ENCODE measurements at places on chromosomes 6 and 20. TPM values are rescaled to one million over a fixed set of nuclear protein-coding genes. Genes with fewer than 3 reads are reported as not detected.

DNA sequence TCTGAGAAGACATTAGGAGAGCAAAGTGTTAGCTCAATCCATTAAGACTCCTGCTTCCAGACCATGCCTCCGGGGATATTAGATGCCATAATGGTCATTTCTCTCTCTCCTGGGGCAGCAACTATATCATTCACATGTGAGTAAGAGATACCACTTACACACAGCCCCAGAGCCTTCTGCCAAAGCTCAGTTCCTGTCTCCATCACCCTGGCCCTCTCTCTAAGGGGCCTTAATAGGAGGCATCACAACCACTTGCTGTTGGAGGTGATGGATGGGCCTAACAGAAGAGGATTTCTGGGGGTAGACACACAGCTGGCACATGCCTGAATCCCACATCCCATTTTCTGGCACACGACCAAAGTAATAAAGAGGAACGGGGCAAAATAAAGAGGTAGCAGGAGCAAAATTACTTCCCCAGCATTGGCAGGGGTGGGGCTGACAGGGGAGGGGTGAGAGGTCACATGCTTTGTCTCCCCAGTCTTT, 34.0 kb upstream of the VSTM2L start:
- no peak for DNase-seq

GTSF1L gene
- not detected for total RNA-seq

EPB41L2 gene
- total RNA-seq = 208 TPM

GZF1 gene
- 17.2 TPM for total RNA-seq

DNA sequence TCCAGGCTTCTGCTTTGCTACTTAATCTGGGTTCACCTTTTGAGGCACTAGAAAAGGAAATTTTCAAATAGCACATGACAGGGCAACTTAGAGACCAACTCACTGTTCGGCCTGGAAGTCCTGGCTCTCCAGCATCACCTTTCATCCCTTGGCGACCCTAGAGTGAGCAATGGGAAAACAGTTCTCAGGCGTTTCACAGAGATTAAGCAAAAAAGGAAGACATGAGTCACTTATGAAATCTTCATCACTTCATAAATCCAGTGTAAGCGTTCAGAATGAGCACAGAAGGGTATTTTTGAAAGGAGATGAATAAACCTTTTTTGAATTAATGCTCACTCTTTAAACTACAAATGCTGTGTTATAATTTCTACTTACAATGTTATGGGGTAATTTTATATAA, 104.0 kb downstream of the COL12A1 start:
- DNase-seq = no peak

- DNase-seq = no peak
Measured at GRCh38 chr6:41579088-41579610, 33.0 kb downstream of the FOXP4 start.

DNA sequence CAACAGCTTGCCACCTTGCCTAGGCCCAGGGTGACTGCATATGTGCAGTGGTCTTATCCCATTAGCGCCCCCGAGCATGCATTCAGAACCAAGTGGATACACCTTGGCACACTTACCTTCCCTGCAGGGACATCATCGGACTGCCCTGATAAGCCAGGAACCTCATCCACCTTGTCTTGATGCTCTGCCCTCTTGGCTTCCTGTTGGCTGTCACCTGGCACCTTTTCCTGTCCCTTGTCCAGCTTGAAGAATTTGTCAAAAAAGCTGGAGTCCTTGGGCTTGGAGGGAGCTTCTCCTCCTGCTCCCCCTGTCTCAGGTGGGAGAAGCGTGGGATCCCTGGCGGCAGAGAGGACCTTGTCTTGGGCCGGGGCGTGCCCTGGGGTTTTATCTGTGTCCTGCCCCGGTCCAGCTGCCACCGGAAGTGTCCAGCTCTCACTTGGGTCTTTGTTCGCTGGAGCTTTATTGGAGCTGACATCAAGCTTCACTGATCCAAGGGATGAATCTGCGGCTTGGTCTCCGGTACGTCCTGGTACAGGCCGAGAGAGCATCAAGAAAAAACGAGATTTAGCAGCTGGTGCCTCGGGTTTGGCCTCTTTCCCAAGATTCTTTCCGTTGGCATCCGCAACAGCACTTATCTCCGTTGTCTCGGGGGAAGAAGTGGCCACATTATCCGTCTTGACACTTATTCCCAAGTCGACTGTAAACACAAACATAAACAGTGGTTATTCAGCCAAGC, 42.0 kb downstream of the BCAS1 start:
- DNase-seq = no peak

Measured in tongue (tissue), 3 donors.